ENCODE measurements at places on chromosomes 3 and 15.
A peak's percentile ranks its signal among the peaks of the same experiment; 100 is the strongest.

DNA sequence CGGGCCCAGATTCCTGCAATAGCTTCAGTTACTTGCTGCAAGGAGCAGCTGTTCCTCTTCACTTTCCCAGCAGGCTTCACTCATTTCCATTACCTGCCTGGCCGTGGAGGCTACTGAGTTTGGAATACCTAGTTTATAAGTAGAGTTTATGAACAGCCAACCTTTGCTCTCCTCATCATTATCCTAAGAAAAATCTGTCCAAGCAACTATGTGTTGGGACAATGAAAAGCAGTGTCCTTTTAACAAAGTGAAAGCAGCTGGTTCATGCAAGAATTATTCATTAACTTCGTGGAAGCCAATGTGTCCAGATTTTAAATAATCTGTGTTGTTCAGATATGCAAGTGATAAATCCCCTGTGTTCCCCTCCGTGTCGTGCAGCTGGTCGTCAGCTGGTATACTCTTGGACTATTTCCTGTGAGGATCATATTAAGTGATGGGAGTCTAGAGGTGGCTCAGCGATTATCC is 39.3 kb upstream of the SSR3 start:
- DNase-seq, result no peak

DNA sequence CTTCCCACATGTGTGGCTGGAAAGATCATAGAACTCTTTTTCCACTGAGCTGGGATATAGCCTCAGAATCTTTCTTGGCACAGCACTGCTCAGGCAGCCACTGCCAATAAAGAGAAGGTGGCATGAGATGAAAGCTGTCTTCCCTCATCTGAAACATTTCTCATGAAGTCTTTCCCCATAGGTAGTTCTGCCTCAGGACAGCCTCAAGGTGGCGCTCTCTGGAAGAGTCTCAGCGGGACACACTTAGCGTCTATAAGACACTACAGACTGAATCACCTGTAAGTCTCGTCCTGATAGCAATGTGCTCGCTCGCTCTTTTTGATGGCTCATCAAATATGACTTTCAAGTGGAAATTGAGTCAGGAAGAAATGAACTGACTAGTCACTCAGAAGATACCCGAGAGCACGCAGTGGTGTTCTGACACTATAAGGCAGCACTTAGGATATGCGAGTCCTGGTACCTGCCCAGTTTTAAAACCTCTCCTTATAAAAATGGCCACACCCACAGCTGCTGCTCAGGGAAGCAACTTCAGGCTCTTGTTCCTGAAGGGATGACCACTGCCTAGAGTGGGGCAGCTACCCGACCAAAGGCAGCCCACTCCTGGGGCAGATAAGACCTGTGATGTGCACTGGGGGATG is 269.5 kb downstream of the SUCLG2 start:
- DNase-seq, result peak; percentile 20

GRCh38 chr15:80384432-80384831 is 19.8 kb upstream of the ARNT2 start:
- no peak for DNase-seq

DNA sequence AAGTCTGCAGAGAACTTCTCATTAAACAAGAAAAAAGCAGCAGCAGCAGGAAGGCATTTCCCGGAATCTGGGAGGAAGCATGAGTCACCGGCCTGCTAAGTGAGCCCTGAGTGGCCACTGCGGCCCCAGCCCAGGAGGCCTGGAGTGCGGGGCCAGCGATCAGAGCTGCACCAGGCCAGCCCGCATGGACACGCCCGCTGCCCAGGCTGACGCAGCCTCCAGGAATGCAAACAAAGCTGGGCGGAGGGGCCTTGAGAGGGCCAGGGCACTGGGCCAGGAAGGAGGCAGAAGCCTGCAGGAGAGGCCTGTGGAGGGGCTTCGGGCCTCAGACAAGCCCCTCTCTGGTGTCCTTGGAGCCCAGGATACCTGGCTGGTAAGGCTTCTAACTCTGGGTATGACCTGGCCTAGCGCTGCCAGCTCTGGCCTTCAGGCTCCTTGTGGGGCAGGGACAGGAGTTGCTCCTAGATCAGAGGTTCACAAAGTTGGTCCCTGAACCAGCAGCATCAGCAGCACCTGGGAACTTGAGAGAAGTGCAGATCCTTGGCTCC is 101.2 kb downstream of the SMAD6 start:
- DNase-seq, result no peak

DNA sequence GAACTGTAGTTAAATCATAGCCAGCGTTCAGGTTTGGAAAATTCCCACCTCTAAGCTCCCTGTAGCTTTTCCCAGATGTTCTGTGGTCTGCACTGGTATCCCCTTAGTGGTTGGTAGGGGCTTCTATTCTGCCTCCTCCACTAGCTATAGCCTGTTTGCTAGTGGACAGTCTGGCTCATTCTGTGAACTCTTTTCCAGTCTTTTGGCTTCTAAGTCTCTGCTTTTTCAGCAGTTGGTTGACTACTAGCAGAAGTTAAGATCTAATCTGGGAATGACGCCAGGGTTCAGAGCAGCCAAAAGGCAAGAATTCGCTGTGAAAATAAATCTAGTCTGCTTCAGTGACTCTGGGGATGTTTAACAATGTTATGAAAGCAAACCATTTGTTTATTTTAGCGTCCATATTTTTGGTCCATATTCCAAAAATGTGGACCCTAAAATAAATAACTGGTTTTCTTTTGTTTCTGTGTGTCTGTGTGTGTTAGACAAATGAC is 73.7 kb upstream of the WDR72 start:
- DNase-seq, result no peak

DNA sequence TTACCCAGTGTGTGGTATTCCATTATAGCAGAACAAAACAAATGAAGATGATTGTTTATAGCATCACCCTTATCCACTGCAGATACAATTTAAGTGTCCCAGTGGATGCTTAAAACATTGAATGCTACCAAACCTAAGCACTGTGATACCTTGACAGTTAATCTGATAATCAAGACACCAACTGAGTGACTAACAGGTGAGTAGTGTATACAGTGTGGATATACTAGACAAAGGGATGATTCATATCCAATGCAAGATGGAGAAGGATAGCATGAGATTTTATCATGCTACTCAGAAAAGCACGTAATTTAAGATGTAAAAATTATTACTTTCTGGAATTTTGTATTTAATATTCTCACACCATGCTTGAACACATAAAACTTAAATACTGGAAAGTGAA is 1449.0 kb downstream of the OTOL1 start:
- no peak for DNase-seq

DNA sequence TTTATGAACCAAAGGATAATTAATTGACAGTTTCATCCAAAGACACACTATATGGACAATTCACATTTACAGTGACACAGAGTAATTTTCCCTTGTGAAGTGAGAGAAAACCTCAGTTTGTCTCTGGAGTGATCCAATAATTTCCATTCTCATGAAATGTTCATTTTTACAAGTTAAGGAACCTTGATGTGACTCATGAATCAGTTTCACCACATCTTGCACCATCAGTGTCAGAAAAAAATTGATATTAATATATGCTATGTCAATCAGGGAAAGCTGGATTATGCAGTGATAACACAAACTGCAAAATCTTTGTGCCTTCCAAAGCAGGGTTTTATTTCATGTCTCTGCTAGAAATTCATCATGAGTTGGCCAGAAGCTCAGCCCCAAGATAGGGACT is 348.1 kb downstream of the ARPP21 start:
- DNase-seq, result no peak

DNA sequence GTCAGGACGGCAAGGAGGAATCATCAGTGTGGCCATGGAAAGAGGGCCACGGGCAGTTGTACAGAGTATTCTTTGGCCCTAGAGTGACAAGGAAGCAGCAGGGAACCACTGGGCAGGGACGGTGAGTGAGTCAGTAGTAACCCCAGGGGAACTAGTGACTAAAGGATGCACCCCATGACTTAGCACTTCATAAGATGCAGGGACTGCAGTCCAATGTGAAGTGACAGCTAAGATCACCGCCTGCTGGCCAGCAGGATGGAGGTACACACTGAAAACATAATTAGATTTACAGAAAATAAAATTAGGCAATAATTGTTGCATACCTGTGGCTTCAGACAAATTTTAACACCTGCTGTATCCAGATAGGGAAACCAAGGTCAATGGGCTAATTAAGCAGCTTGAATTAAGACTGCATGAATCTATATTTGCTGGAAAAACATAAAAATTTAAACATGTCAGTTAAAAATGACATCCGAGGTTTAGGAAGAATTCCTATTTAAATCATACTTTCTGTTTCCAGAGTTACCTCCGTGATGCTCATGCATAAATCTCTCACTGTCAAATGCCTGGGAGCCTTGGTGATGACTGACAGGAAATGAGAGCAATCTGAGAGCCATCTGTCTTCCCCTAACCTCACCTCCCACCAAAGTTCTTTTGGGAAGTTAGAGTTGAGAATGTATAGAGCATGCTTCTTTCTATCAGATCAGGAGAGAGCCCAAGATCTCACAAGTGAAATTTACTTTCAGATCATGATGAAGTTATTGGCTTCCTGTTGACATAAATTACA is 56.5 kb downstream of the DCLK3 start:
- no peak for DNase-seq

DNA sequence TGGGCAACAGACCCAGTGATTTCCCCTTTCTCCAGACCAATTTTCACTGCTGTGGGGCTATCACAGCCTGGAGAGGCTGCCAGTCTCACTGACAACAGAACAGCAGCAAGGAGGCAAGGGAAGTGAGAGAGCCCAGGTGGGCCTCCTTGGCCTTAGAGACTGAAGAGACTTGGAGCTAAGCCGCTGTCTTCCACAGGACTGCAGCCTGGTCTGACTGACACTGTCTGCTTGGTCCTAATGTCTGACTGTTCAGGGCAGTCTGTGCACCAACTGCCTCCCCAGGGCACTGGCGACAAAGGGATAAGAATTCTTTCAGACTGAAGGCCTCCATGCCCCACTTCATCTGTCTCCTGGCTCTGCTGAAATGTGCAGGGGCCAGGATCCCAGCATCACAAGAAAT is 11.5 kb downstream of the POMGNT2 start:
- no peak for DNase-seq

GRCh38 chr3:96986241-96986640 is 171.8 kb downstream of the EPHA6 start:
- DNase-seq, result no peak

DNA sequence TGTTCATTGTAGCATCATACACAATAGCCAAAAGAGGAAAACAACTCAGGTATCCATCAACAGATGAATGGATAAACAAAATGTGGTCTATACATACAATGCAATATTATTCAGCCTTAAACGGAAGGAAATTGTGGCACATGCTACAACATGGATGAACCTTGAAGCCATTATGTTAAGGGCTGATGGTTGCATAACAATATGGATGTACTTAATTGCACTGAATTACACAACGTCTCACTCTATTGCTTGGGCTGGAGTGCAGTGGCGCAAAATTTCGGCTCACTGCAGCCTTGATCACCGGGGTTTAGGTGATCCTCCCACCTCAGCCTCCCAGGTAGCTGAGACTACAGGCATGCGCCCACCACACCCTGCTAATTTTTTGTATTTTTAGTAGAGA is 7.0 kb upstream of the TMEM62 start:
- DNase-seq, result no peak

DNA sequence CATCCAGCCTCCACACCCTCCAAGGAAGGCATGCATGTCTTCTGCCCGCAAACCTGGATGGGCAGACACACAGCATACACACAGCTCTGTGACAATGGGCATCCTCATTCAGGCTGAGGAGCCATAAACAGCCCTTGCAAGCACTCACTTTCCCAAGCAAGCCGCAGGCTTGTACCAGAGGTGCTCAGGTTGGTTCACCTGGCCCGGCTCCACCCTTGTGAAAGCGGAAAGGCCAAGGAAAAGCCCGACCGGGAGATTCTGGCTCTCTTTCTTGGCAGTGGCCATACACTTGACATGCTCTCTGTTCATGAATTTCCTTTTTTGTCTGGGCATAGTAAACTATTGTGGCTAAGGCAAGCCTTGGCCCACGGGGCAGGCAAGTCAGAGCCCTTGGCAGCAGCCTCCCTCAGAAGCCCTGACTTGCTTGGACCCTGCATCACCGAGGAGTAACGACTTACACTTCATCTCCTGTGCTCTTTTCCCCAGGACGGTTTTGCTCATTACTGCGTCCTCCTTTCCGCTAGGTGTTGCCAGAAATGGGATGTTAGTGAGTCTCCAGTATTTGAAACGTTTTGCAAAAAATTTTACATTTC is 74.6 kb upstream of the BNC1 start:
- no peak for DNase-seq

GRCh38 chr3:126353694-126354321 is 3.4 kb downstream of the KLF15 start:
- DNase-seq, result no peak
